Stimulated activated CD4-positive, alpha-beta T cell treated with anti-CD3 and anti-CD28 coated beads, Interleukin-15, amount 100 ng/mL, for 1 hour (primary cell): ENCODE measurements at places on chromosomes 7 and 10.

DNA sequence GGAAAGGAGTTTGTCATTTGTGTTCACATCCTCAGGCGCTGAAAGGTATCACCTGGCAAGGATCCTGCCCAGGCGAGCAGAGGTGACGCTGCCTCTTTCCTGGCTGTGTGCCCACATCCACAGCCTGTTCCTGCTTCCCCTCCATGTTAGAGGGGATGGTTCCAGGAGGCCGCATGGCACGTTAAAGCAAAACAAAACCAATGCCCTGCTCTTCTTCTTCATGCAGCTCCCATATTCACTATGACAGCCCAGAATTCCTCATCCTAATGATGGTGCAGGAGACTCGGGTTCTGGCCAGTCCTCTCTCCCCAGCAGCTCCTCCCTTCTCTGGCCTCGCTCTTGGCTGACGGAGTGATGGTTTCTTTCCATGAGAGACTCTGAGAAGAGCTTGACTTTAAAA, 678.5 kb upstream of the ANKRD30A start:
- no peak for DNase-seq

- DNase-seq = no peak
These were observed 76.6 kb upstream of the RHOBTB1 start for GRCh38 chr10:61020420-61021158.

DNA sequence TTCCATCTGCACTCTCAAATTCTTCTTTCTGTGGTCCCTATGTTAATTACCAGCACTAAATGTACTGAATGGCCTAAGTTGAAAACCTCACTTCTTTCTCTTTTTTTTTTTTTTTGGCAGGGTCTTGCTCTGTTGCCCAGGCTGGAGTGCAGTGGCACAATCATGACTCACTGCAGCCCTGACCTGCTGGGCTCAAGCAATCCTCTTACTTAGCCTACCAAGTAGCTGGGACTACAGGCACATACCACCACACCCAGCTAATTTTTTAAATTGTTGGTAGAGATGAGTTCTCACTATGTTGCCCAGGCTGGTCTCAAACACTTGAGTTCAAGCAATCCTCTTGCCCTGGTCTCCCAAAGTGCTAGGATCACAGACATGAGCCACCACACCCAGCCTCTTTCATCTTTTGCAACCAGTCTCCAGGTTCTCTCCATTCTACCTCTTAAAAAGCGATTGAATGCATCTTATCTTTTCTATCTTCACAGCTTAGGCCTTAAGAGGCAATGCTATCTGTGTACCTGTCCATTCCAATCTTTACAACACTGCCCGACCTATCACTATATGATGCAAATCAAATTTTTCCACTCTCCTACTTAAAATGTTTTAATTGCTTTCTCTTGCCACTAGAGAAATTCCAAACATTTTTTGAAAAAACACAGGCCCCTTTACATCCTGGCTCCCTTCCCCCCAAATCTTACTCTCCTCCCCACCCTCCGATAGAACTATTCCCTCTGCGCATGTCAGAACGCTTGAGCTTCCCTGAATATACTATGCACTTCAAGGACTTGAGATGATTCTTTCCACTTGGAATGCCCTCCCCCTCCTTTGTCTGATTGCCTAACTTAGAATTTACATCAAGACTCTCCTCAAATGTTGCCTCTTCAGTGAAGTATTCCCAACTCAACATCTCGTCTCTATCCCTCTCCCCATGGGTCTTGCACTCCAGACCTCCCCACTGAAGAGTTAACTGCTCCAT, 6.0 kb downstream of the ICA1 start:
- DNase-seq = no peak

- no peak for DNase-seq
These were observed 87.3 kb upstream of the KAT6B start for GRCh38 chr10:74738985-74739567.

DNA sequence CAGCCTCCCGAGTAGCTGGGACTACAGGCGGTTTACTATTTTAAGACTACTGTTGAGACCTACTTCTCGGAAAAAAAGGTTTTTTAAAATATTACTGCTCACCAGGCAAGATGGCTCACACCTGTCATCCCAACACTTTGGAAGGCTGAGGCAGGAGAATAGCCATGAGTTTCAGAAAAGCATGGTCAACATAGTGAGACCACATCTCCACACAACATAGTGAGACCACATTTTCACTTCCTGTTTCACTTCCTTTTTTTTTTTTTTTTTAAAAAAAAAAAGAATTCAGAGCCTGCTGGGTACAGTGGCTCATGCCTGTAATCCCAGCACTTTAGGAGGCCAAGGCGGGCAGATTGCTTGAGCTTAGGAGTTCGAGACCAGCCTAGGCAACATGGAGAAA, 46.5 kb downstream of the SVOPL start:
- DNase-seq = no peak

DNA sequence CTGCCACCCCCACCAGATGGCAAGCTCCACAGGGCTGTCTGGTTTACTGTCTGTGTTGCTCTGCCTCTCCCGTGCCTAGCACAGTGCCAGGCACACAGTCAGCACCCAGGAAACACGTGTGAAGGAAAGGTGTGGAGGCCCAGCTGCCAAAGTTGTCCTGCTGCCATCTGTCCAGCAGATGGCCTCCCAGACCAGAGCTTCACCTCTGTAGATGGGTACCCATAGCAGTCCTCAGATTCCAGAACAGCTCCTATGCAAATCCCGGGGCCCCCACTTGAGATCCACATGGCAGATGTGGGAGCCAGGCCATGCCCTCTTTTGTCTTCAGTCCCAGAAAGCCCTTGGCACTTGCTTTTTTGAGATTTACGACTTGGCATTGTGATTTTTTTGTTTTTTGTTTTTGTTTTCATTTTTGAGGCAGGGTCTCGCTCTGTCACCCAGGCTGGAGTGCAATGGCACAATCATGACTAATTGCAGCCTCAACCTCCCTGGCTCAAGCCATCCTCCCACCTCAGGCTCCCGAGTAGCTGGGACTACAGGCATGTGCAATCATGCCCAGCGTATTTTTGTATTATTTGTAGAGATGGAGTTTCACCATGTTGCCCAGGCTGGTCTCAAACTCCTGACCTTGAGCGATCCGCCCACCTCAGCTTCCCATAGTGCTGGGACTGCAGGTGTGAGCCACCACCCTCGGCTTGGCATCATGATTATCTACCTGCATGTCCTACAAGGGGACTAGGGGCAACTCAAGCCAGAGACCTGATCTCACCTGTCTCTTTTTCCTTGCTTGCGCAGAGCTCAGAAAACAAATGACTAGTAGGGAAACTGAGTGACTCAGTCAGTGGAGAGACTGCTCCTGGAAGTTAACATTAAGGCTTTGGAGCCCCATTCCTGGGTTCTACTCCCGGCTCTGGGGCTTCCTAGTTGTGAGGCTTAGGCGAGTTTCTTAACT, 16.9 kb upstream of the PALD1 start:
- DNase-seq = no peak

DNA sequence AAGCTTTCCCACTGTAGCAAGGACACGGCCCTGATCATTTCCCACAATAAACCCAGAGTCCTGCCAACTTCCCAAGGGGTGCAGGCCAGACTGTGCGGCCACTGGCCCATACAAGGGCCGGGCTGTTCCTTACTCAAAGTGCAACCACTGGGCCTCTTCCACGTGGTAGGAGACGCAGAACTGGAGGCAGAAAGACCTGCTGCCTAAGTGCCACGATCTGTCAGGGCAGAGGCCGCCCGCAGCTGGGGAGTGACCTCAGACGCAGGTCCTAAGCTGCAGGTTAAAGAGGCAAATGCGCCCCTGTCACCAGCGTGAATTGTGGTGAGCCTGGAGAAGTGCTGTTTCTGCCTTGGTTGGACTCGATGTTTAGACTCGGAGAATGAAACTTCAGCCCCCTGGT, 26.2 kb downstream of the GPER1 start:
- no peak for DNase-seq

- no peak for DNase-seq
These were observed 767.7 kb downstream of the TYW1 start for GRCh38 chr7:67764289-67764688.

DNA sequence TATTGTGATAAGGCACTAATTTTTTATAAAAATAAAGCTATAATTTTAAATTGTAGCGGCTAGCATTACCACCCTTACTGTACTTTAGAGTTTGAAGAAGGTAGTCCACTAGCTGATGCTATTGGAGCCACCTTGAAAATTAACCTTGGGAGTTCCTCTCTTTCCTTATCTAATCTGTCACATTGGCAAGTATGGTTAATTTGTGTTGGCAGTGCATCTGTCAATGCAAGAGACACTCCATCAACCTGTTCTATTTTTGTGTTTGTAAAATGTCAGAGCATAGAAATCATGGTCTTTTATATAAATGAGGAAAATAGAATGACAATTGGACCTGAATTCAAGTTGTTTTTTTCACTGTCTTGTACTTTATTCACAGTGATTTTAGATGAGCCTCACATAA, 20.5 kb downstream of the GLCCI1 start:
- no peak for DNase-seq
